A549 treated with Hydrocortisone at 1 μM for 4 hours (cell line): ENCODE measurements at places on chromosomes 7 and 10. TPM values are rescaled to one million over a fixed set of nuclear protein-coding genes. Genes with fewer than 3 reads are reported as not detected.

PRPS1L1 gene
- total RNA-seq = not detected in 5 replicates

POM121C gene
- total RNA-seq = 35.3 to 40.4 TPM (median 37.7 TPM) in 5 replicates

ZNF33A gene
- 5.3 to 8.9 TPM (median 7.9 TPM) in 5 replicates for total RNA-seq

KEL gene
- total RNA-seq = 0.33 TPM in 1 of 5 replicates, not detected in the others

HYAL4 gene
- total RNA-seq = not detected in 5 replicates

GPR15LG gene
- not detected in 5 replicates for total RNA-seq

TAS2R41 gene
- total RNA-seq = not detected in 5 replicates

NEBL gene
- 8.1 to 11.9 TPM (median 10.9 TPM) in 5 replicates for total RNA-seq

WDR86 gene
- total RNA-seq = 0.11 to 0.23 TPM (median 0.16 TPM) in 5 replicates

PPP1R3C gene
- total RNA-seq = 19.9 to 28.4 TPM (median 24.2 TPM) in 5 replicates

GRM3 gene
- not detected in 5 replicates for total RNA-seq

NPFFR1 gene
- not detected in 5 replicates for total RNA-seq

FAM241B gene
- total RNA-seq = 15.6 to 19.4 TPM (median 16.9 TPM) in 5 replicates

RADIL gene
- 1.1 to 2.7 TPM (median 2.0 TPM) in 5 replicates for total RNA-seq

OR2A2 gene
- total RNA-seq = not detected in 5 replicates

DNA2 gene
- total RNA-seq = 7.7 to 12.0 TPM (median 9.7 TPM) in 5 replicates

ERV3-1 gene
- total RNA-seq = 3.8 to 5.3 TPM (median 3.8 TPM) in 5 replicates

SORCS1 gene
- not detected in 5 replicates for total RNA-seq

PILRA gene
- 3.3 to 5.4 TPM (median 5.2 TPM) in 5 replicates for total RNA-seq

TBXAS1 gene
- 13.2 to 15.9 TPM (median 14.8 TPM) in 5 replicates for total RNA-seq

WNT8B gene
- not detected in 5 replicates for total RNA-seq
